CD4-positive, alpha-beta T cell treated with Interleukin-15 for 4 hours (primary cell): ENCODE measurements at places on chromosomes 6 and 20.

- no peak for DNase-seq
Observed at GRCh38 chr6:101429270-101429669, 35.8 kb downstream of the GRIK2 start.

GRCh38 chr20:45053430-45054351, 47.2 kb downstream of the KCNS1 start:
- no peak for DNase-seq

GRCh38 chr6:131419702-131420101, 153.3 kb upstream of the ARG1 start:
- no peak for DNase-seq

DNA sequence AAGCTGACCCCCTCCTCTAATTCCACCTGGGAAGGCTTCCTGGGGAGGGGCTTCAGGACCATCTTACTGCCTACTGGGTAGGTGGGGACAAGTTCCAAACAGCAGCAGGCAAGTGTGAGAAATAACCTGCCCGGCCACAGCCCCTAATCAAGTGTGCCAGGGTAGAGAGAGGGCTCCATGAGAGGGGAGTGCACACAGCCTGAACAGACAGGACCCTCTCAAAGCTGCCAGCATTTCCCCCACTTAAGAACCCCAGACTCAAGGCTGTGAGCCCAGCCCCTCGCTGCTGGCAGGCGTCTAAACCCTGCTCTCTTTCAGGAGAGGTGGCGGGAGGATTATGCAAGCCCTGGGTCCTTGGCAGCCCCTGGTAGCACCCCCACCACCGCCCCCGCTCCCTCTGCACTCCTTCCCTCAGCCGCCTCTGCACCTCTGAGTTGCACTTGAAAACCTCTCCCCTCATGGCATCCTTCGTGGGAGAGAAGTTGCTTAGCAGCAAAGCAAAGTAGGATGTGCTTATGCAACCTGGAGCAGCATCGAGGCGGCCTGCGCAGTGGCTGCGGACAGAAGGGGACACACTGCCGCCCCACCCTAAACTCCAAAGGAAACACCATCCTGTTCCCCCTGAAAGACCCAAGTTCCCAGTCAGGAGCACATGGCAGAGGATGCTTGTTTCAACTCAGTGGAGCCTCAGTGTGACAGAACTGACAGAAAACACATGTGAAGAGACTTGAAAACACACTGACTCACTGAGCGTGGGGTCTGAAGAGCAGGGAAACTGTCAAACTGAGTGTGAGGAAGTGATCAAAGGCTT, 10.5 kb downstream of the DDRGK1 start:
- DNase-seq: no peak

DNA sequence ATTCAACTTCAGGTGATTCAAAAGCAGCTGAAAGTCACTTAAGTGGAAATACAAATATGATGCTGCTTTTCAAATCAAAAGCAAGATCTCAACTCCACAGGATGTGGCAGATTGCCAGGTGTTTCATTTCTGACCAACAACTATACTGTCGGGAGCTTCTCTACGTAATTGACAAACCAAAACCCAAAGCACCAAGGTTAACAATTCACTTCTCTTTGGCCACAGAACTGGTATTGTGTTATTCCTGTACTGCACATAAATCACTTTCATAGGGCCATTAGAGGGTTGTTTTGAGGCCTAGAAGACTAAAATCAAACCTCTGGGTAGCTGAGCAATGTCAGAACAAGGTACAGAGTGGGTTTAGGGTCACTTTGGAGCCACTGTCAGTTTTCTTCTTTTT, 169.7 kb downstream of the HAO1 start:
- DNase-seq: no peak

DNA sequence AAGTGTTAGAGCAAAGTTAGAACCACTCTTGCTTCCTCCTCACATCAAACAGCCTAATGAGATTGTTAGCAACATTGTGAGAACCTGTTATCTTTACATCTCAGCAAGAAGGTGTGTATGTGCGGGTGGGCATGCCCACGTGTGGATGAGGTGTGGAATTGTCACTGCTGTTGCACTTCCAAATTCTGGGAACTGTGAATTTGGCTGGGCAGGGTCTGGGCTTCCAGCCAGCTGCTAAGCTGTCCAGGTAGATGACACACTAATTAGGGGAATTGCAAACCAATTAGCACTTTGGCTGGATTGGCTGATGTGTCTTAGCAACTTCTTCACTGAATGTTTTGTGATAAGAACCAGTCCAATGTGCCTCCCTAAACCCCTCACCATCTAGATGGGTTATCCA, 848.2 kb downstream of the DHX35 start:
- DNase-seq: no peak

DNA sequence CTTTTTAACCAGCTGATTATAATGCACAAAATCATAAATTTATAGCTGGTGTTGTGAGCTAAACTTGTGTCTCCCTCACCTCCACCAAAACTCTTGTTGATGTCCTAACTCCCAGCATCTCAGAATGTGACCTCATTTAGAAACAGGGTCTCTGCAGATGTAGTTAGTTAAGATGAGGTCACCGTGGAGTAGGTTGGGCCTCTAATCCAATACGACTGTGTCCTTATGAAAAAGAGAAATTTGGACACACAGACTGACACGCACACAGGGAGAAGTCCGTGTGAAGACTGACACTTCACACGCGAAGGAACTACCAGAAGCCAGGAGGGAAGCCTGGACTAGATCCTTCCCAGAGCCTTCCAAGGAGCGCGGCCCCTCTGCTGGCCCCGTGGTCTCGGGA, 46.5 kb downstream of the TRAM2 start:
- no peak for DNase-seq

DNA sequence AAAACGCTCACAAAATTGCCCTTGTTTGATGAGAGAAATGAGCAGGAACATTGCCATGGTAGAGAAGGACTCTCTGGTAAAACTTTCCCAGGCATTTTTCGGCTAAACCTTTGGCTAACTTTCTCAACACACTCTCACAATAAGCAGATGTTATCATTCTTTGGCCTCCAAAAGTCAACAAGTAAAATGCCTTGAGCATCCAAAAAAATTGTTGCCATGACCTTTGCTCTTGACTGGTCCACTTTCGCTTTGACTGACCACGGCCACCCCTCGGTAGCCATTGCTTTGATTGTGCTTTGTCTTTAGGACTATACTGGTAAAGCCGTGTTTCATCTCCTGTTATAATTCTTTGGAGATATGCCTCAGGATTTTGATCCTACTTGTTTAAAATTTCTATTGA, 41.1 kb upstream of the PREP start:
- DNase-seq: no peak

GRCh38 chr6:85424981-85425380, 24.9 kb upstream of the NT5E start:
- DNase-seq: no peak

DNA sequence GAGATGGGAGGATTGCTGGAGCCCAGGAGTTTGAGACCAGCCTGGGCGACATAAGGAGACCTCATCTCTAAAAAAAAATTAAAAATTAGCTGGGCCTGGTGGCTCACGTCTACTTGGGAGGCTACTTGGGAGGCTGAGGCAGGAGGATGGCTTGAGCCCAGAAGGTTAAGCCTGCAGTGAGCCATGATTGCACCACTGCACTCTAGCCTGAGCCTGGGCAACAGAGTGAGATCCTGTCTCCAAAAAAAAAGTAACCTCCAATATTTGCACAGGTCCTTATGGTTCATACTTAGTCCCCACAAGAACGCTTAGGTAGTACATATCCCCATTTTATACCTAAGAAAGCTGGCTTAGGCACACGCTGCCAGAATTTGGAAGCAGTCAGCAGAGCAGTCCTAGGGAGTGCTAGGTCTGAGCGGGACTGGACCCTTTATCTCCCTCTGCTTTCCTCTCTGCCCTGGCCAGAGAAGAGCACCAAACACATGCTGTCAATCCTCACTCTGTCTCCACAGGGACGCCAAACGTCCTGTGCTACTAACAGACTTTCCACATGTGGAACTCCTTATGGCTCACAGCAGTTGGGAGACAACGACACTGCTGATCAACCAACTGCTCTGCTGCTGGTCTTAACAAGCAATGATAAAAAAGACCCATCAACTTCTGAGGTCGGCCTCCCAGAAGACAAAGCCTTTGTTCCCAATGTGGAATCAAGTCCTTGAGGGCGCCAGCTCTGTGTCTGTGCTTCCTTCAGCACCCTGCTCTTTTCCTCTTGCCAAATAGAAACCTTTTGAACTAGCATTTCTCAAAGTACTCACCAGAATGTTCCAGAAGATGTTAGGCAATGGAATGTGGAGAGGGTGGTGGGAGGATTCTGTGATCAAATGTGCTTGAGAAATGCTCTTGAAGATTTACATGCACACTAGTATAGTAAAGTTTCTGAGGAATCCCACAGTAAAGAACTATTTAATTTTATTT, 226.3 kb upstream of the DTNBP1 start:
- DNase-seq: no peak

DNA sequence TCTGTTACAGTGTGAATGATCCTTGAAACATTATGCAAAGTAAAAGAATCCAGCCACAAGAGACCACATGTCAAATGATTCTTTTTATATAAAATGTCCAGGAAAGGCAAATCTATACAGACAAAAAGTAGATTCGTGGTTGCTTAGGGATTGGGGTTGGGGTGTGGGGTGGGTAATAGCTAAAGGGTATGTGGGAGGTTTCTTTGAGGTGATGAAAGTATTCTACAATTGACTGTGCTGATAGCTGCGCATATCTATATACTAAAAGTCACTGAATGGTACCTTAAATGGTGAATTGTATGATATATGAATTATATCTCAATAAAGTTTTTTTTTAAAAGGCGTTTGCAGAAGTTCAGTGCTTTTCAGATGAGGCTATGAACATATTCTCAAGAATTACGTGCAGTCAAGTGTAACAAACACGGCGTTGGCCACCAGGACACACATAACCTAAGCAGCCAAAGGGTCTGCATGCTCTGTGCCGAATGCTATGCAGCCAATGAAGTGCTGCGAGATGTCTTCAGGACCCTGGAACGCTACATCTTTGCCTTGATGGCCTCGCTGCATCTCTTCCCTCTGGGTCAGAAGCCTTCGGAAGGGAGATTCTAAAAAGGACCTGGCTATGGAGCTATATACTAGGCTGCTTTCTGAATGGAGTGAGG, 96.9 kb downstream of the SCML4 start:
- no peak for DNase-seq

GRCh38 chr6:140817176-140817575, 1315.5 kb upstream of the GJE1 start:
- DNase-seq: no peak

- no peak for DNase-seq
Observed at GRCh38 chr20:13717631-13718044, 67.1 kb downstream of the ESF1 start.

DNA sequence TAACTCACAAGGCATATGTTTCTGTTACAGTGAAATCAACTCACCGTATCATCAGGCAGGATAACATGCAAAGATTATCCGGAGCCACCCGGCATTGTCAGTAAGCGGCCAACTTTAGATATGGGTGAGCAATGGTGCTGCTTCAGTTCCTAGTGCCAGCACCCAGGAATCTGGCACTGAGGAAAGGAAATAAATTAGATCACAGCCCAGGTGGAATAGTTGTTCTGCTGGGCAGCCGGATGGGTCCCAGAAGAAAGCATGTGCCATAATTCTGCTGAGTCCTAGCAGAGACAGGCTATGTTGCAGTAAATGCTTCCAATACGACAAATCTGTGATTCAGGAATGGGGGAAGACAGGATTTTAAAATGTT, 183.6 kb upstream of the SPTLC3 start:
- no peak for DNase-seq

DNA sequence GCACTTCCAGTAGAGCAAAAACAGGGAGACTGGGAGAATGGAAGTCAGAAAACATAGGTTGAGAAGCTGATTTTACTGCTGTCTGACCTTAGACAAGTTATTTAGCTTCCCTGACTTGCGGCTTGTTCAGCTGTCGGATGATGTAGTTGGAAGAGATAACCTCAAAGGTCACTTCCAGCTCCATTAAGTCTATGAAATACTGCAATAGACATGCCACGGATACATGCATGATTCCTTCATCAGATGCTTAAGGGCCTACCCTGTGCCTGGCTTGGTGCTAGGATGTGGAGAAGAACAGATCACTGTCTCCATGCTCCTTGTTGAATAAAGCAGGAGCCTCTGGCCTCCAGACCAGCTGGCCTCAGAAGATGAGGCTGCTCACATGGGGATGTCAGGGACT, 43.7 kb downstream of the FYN start:
- DNase-seq: no peak

- no peak for DNase-seq
Observed at GRCh38 chr6:124420116-124420840, 542.0 kb upstream of the RNF217 start.

GRCh38 chr20:40565682-40566040, 123.4 kb downstream of the MAFB start:
- no peak for DNase-seq

GRCh38 chr20:11124849-11125505, 451.2 kb upstream of the JAG1 start:
- no peak for DNase-seq

DNA sequence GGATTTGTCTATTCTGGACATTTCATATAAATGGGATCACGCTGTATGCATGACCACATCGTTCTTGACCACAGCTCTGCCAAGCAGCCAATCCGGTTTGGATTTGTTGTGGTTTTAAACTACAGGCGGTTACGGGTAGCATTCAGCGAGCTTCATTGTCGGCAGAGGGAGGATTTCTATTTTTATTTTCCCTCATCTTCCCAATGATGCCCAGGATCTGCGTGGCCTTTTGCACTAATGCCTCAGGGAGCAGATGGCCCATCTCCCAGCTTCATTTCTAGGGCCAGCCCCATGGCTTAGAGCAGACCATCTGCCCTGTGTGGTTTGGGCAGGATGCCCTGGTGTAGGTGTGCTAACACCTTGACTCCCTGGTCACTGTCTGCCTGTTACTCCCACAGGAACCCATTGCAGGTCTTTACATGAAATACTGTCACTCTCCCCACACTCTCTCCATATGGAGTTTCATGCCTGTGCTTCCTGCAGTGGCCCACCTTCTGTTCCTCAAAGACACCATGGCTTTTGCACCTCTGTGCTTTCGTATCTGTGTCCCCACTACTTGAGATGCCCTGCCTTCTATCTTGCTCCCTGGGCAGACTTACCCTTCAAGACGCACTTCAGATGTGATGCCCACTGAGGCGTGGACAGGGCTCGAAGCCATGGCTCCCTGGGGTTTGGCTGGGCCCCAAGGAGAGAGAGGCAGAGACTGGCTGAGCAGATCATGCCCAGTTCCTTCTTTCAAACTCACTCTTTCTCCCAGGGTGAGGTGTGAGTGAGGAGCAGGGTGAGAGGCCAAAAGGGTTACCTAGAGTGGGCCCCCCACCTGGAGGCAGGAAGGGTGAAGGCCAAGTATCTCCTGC, 26.0 kb downstream of the SDCBP2 start:
- no peak for DNase-seq
